Fibroblast of skin of left biceps (primary cell): ENCODE measurements at places on chromosomes 6 and 20.

- no peak for DNase-seq
Observed at GRCh38 chr6:166027761-166028160, 139.9 kb downstream of the TBXT start.

DNA sequence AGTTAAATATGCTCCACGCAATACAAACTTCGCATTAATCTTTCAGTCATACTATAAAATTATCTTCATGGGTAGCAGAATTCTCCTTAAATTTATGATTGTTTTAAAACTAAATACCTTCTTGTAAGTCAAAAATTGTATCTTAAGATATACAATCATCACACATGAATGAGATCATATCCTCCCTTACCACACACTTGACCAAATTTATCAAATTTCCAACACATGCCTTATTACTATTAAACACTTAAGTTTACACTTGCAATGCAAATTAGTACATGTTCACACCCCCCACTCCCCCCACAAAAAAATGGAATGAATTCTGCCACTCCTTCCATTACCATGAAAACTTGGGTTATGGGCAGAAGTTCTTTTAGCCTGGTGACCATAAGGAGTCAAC is 13.8 kb downstream of the RANBP9 start:
- no peak for DNase-seq

GRCh38 chr6:346386-347030 is 45.0 kb upstream of the IRF4 start:
- DNase-seq: peak; percentile 56

GRCh38 chr6:131281471-131282270 is 146.4 kb downstream of the AKAP7 start:
- DNase-seq: peak; percentile 9

DNA sequence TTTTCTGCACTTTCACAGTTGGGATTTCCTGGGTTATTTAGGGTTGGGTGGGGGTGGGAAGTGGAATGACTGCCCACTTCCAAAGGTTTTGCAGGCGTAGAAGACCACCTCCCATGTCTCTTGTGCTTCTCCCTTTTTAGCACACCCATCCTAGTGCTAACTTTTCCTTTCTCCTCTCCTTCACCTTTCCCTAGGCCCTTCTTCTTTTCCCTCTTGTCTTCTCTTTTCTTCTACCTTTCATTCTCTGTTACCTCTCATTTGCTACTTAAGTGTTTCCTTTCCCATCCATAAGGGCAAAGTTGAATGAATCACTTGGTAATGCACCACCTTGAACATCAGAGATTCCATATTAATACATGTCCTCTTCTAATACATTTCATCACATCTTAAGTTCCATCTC is 105.0 kb upstream of the ZNF184 start:
- DNase-seq: no peak

GRCh38 chr6:35678814-35679213 is 9.9 kb downstream of the FKBP5 start:
- DNase-seq: no peak
